Heart left ventricle (tissue), 16 donors: ENCODE measurements at places on chromosomes 7 and 10. TPM values are rescaled to one million over a fixed set of nuclear protein-coding genes. Genes with fewer than 3 reads are reported as not detected.

GRCh38 chr7:3861386-3861785 is 560.3 kb downstream of the SDK1 start:
- no peaks in the 10 kb centered on the region for H3K36me3 ChIP-seq
- no peaks in the 10 kb centered on the region for H3K27me3 ChIP-seq
- no peak overlapping the region for H3K27ac ChIP-seq
- no peaks in the 10 kb centered on the region for H3K4me1 ChIP-seq

PAPOLB gene
- total RNA-seq = 0.08 TPM

CASTOR2 gene
- total RNA-seq = 29.1 TPM

- no peaks in the 10 kb centered on the region for H3K4me1 ChIP-seq
- H3K27me3 ChIP-seq = no peaks in the 10 kb centered on the region
- no peak overlapping the region for H3K27ac ChIP-seq
- no peak for DNase-seq
- no peak overlapping the region for H3K4me3 ChIP-seq
- H3K36me3 ChIP-seq = no peaks in the 10 kb centered on the region
Observed at GRCh38 chr10:86348321-86349210, 18.0 kb downstream of the GRID1 start.

- H3K27me3 ChIP-seq = no peaks in the 10 kb centered on the region
- no peak overlapping the region for H3K27ac ChIP-seq
Observed at GRCh38 chr7:98196706-98197605, 14.3 kb upstream of the BHLHA15 start.

DNA sequence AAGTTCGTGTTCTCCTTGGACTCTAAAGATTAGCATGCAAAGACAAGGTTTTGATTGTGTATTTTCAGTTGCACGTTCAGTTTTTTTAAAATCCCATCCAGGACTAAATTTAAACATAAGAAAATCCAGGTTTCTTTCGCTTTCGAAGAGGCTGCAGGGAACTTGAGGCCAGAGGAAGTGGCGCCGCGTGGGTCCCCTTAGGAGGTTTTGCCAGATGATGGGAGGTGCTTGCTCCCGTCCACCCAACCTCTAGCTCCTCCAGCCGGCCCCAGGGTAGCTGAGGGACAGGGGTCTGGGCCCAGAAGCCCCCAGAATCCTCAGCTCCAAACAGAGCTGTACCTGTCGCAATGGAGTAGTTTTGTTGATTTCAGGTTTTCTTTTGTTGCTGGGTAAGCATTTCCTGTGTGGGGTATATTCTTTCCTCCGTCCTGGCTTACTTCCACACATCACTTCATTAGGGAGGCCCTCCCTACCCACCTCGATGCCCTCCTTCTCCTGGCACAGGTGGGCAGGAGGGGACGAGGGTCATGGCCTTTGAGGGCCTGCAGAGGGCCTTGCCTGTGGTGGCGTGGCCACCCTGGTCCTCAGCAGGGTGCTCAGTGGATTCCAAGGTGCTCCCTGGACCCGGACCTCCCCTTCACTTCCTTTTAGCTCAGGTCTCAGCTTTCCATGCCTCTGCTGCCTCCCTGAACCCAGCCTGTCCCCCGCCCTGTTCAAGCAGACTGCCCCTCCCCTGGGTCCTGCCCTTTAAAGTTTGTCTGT is 32.6 kb downstream of the LHPP start:
- no peak overlapping the region for H3K4me3 ChIP-seq
- H3K4me1 ChIP-seq = peaks cover 8% of the 10 kb centered on the region
- DNase-seq = no peak
- H3K27ac ChIP-seq = no peak overlapping the region
- no peaks in the 10 kb centered on the region for H3K27me3 ChIP-seq

DNA sequence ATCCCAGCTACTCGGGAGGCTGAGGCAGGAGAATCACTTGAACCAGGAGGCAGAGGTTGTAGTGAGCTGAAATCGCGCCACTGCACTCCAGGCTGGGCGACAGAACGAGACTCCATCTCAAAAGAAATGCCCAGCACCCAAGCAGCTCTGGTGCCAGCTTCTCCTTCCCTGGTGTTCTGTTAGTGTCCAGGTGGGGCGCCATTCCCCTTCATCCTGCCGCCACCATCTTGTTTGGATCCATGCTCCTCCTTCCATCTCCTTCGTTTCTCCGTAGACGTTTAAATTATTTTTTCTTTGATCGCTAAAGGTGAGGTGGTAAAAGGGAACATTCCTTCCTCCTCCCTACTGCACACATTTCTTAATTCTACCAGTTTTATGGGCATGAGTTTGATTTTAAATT is 30.3 kb downstream of the PROSER2 start:
- DNase-seq = no peak
- no peaks in the 10 kb centered on the region for H3K4me1 ChIP-seq
- H3K4me3 ChIP-seq = no peak overlapping the region
- no peaks in the 10 kb centered on the region for H3K27me3 ChIP-seq

DNA sequence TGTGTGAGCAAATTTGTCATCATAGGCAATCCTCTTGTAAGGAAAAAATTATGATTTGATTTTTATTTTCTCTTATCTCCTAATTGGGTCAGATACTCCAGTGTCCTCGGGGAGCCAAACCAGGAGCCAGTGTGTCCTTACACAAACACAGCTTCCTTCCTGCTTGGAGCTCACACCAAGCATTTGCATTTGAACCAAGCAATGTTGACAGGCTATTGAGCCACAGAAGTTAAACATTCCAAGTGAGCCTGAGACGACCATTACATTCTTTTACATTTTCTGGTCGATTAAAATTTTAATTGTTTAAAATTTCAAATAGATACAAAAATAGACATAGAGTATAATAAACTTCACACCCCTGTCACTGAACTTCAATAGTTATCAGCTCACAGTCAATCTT is 194.8 kb downstream of the CFTR start:
- H3K4me3 ChIP-seq = no peak overlapping the region
- H3K27ac ChIP-seq = no peak overlapping the region
- no peaks in the 10 kb centered on the region for H3K4me1 ChIP-seq
- peaks cover 6% of the 10 kb centered on the region for H3K27me3 ChIP-seq
- no peak for DNase-seq

RAMP3 gene
- total RNA-seq = 38.8 TPM

AHR gene
- 19.5 TPM for total RNA-seq

EPHA1 gene
- total RNA-seq = not detected

- H3K27ac ChIP-seq = no peak overlapping the region
- no peaks in the 10 kb centered on the region for H3K27me3 ChIP-seq
- H3K4me1 ChIP-seq = no peaks in the 10 kb centered on the region
- H3K4me3 ChIP-seq = no peak overlapping the region
- no peak for DNase-seq
Observed at GRCh38 chr10:1402816-1403507, 334.4 kb downstream of the ADARB2 start.

- no peak for DNase-seq
- H3K36me3 ChIP-seq = no peaks in the 10 kb centered on the region
- H3K27me3 ChIP-seq = no peaks in the 10 kb centered on the region
- H3K4me1 ChIP-seq = no peaks in the 10 kb centered on the region
- H3K27ac ChIP-seq = no peak overlapping the region
Observed at GRCh38 chr10:3868271-3868664, 83.3 kb upstream of the KLF6 start.

DNA sequence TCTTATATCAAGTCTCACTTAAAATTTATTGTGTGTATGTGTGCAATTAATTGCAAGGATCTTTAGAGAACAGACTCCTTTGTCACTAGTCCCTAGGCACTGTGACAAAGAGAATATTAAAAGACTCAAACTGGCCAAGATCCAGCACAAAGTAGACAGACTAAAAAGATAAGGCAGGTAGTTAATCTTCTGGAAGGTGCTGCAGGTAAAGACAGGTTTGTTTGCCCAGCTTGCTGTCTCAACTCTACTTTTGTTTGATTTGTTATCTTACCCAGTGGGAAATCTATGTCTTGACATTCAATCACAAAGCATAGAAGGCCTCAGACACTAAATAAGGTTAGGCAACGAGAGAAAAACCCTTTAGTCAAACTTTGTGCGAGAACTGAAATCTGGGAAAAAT is 807.9 kb upstream of the LRRN3 start:
- no peaks in the 10 kb centered on the region for H3K36me3 ChIP-seq
- H3K4me3 ChIP-seq = no peak overlapping the region

- no peak overlapping the region for H3K27ac ChIP-seq
- no peak for DNase-seq
- H3K4me3 ChIP-seq = no peak overlapping the region
Observed at GRCh38 chr7:101109368-101109767, 17.5 kb upstream of the SERPINE1 start.

GRCh38 chr10:78377356-78377755 is 343.7 kb downstream of the RPS24 start:
- no peak for DNase-seq
- no peaks in the 10 kb centered on the region for H3K4me1 ChIP-seq
- no peaks in the 10 kb centered on the region for H3K27me3 ChIP-seq
- no peak overlapping the region for H3K27ac ChIP-seq
- no peaks in the 10 kb centered on the region for H3K36me3 ChIP-seq

- no peaks in the 10 kb centered on the region for H3K36me3 ChIP-seq
- H3K27me3 ChIP-seq = no peaks in the 10 kb centered on the region
- no peak overlapping the region for H3K4me3 ChIP-seq
- no peak overlapping the region for H3K27ac ChIP-seq
Observed at GRCh38 chr7:3094701-3095445, 51.2 kb upstream of the CARD11 start.

- H3K4me3 ChIP-seq = no peak overlapping the region
- no peaks in the 10 kb centered on the region for H3K4me1 ChIP-seq
- peaks cover 13% of the 10 kb centered on the region for H3K27me3 ChIP-seq
- H3K36me3 ChIP-seq = no peaks in the 10 kb centered on the region
- no peak overlapping the region for H3K27ac ChIP-seq
- peak; percentile 72 for DNase-seq
Observed at GRCh38 chr10:13074563-13075451, 25.2 kb upstream of the OPTN start.

DNA sequence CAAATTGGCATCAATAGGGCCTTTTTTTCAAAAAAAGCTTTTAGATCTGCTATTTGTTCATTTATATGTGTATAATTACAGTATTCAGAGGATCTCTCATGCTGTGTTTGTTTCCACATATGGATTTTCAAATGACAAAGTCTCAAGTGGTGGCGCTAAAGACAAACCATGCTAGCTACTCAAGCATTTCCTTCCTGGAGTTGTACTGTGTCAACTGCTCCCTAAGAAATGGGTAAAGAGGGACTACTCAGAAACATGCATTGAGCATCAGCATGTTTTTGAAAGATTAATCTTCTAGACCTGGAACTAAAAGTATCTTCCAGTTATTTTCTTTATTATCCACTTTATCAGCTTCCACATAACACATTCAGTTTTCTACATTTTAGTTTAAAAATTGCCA is 12.7 kb downstream of the CNTNAP2 start:
- H3K27me3 ChIP-seq = no peaks in the 10 kb centered on the region
- no peaks in the 10 kb centered on the region for H3K36me3 ChIP-seq
- no peak overlapping the region for H3K27ac ChIP-seq
- no peak for DNase-seq
- H3K4me3 ChIP-seq = no peak overlapping the region
